ENCODE measurements at places on chromosomes 5 and 9.

GRCh38 chr9:136608348-136609159, 54.2 kb upstream of the EGFL7 start:
- DNase-seq, result no peak

GRCh38 chr9:83330207-83331196, 207.7 kb downstream of the FRMD3 start:
- DNase-seq, result peak; percentile 11

DNA sequence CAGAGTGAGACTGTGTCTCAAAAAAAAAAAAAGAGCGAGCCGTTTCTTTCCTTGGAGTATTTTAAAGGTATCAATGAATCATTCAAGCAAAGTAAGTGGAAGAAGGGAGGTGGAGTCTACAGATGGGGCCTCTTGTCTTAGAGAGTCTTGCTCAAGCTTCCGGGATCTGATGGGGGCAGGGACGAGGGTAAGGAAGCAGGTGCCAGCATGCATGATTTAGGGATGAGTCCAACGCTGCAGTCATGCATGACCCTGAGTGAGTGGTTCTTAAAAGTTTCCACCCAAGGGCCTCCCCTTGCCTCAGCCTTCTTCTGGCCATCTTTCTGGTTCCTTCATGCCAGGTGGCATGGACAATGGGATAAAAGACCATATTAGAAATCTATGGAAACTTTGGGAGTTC, 79.6 kb downstream of the MYO10 start:
- DNase-seq, result peak; percentile 28

- DNase-seq, result peak; percentile 54
These were observed 102.5 kb upstream of the SREK1 start for GRCh38 chr5:66041627-66042026.

- DNase-seq, result peak; percentile 50
These were observed 39.8 kb downstream of the CYSTM1 start for GRCh38 chr5:140214831-140215230.

DNA sequence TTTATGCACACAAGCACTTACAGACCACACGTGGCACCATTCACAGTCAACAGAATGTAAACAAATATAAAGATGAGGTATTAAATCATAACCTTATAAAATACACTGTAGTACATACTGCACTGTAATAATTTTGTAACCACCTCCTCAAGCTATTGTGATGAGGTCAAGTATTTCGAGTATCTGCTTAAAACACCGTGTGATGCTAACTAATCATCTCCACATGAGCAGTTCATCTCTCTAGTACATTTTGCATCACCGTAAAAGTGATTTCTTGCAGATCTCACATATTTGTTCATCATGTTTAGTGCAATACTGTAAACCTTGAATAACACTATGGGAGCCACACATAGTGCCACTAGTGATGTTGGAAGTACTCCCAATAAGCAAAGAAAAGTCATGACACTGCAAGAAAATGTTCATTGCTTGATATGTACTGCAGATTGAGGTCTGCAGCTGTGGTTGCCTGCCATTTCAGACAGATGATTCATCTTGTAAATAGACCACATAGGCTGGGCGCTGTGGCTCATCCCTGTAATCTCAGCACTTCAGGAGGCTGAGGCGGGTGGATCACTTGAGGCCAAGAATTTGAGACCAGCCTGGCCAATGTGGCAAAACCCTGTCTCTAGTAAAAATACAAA, 44.3 kb downstream of the FOXB2 start:
- peak; percentile 84 for DNase-seq

GRCh38 chr5:134000696-134001453, 3.9 kb downstream of the VDAC1 start:
- no peak for DNase-seq

DNA sequence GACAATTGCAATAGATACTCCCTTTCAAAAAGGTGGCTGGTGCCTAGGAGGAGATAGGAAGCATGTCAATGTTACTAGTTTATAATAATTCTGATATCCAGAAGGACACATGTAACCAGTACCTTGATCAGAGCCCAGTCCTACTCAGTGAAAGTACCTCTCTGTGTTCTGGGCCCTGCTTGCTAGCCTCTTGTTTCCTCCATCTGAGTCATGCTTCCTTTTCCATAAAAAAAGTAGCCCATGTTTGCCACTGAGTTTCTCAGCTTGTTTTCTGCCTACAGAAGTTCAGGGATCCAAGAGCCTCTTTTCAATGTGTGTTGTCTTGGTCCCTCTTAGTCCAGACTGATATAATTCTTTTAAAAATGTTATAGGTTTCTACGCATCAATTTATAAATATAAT, 149.0 kb downstream of the SSBP2 start:
- DNase-seq, result no peak

DNA sequence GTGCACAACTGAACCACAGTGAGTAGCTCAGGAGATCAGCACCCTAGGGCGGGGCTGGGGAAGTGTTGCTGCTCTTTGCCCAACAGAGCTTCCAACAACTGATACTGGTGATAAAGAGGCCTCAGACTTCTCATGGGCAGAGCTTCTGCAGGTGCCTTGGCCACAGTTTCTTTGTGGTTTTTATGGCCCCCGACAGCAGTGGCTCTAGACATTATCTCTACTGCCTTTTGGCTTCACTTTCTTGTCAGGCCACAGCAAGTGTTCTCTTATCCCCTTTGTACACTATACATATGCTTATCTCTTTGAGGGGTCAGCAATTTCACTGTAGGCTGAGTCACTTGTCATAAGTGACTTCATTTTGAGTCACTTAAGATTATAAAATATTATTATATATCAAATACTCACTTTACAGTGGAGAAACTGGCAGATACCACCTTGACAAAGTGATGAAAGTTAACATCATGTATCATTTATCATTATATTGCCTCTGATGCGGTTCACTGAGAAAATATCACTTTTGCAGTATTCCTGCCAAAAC, 90.9 kb upstream of the COX7C start:
- DNase-seq, result no peak

DNA sequence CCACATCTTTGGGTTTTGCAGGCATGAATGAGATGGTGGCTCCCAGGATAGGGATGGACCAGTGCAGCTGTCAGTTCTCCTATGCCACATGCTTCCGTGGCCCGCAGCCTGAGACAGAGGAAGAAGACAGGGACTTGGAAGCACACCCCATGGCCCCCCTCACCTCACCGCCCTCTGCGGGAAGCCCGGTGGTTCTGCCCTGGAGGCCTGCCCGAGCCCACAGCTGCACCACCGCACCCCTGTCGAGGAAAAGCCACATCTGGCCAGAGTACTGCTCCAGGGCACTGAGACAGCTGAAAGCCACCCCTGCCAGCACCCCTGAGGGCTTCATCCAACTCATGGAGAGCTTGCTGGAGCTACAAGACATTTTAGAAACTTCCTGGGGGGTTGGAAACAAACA, 7.6 kb upstream of the TRMT10B start:
- no peak for DNase-seq

DNA sequence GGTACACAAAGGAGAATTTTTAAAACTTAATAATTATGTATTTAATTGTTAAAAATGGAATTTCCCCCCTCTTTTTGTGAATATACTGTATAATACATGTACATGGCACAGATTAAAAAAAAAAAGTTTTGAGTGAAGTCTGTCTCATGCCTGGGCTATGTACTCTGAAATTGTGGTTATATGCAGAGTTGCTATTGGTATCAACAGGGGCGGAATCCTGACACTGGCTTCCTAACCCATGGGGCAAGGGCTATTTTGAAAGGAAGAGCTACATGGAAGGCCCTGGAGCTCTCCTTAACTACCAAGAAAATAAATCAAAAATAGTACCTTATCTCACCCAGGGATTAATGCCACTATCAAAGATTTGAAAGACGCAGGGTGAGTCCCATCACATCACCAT, 865 bp upstream of the FAM193B start:
- no peak for DNase-seq

DNA sequence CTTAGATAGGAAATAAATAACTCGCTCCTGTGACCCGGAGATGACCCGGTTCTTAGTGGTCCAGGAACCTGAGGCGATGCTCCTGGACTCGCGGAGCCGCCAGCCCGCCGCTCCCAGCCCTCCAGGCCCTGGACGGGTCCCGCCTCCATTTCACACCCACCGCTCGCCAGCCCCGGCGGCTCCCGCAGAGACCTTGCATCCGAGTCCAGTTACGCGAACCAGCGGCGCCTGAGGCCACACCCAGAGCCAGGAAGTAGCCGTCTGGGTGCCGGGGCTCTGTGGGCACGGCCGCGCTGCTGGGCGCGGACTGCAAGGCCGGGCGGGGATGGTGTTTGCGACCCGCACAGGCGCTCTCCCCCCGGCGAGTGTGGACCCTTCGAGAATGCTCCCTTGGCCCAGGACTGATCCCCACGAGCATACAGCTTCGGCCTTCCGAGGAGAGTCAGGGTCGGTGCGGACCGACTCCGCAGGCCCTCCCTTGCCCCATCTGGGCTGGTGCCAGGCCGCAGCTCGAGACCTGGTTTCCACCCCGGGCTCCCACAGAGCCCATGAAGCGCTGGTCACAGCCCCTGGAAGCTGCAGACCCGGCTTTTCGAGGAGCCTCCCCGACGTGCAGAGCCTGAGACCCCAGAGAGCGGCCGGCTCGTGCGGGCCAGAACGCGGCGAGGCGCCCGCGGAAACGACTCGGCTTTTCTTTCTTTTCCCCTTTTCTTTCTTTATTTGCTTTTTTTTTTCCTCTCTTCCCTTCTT, 5.2 kb upstream of the BARX1 start:
- DNase-seq, result no peak

DNA sequence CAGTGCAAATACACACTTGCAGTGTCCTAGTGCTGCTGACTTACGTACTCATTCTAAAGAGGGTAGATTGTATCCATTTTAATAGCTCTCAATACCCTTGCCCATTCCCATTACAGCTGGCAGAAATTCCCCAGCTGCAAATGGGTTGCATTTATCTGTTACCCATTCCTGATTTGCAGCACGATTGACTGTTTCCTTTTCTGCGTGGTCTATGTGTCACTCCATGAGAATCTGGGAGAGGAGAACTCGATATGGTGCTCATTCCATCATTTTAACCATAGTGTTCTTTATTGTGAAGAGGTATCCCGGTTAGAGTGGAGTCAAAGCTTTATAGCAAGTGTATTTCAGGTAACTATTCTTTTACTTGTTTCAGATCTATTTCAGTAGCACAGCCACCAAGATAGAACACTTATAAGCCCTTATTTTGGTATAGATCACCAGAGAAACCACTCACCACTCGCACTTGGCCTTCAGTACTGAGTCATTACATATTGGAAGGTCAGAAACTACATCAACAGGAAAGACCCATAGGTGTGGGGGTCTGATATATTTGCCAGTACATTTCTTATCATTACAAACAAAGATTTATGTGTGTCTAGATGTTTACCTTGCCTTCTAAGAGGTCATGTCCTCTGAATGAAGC, 139.5 kb downstream of the MUSK start:
- peak; percentile 54 for DNase-seq

GRCh38 chr5:115297031-115297430, 577 bp upstream of the CCDC112 start:
- peak; percentile 30 for DNase-seq

DNA sequence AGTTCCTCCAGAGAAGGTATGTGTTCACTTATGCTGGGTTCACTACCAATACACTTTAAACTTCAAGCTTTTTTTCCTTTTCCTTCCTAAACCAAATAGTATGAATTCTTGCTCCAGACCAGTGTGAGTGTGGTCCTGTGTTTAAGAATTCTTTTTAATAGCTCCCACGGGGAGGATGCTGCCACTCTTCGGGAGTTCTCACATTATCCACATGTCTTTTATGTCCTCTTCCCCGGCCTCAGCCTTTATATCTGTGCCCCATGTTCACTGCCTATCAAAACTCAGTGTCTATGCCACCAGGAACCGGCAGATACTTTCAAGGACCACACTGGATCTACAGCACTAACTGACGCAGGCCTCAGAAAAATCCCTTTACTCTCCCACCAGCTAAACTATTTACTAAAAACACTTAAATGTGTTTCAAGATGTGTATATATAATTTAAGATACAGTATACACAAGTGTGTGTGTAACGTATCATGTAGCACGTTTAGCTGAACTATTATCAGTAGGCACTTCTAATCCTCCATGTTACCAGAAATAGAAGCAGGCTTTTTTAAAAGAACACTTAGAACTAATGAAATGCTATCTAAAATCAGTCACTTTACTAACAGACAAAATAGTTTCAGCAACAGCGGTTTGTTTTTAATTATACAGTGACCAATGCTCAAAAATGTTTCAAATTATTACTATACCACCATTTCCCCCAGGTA, 88.0 kb downstream of the PLPP1 start:
- DNase-seq, result peak; percentile 27

- peak; percentile 66 for DNase-seq
These were observed 38.7 kb downstream of the NLN start for GRCh38 chr5:65760504-65761275.

GRCh38 chr5:16857635-16858034, 78.5 kb downstream of the MYO10 start:
- no peak for DNase-seq

GRCh38 chr5:117863586-117864296, 1124.6 kb downstream of the DTWD2 start:
- DNase-seq, result no peak

GRCh38 chr9:13737885-13738284, 458.4 kb upstream of the MPDZ start:
- no peak for DNase-seq

GRCh38 chr5:93417490-93417889, 163.5 kb downstream of the NR2F1-AS1 start:
- DNase-seq, result no peak

GRCh38 chr9:33233626-33234342, 6.2 kb upstream of the SPINK4 start:
- peak; percentile 90 for DNase-seq

DNA sequence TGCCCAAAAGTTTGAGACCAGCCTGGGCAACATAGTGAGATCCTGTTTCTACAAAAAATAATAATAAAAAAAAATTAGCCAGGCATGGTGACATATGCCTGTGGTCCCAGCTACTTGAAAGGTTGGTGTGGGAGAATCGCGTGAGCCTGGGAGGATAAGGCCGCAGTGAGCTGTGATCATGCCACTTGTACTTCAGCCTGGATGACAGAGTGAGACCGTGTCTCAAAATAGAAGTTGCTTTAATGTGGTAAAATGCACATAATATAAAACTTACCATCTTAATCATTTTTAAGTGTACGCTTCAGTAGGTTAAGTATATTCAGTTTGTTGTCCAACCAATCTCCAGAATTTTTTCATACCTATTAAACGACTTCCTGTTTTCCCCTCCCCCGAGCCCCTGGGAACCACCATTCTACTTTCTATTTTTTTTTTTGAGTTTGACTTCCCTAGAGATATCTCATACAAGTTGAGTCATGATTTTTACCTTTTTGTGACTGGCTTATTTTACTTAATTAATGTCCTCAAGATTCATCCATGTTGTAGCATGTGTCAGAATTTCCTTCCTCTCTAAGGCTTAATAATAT, 120.1 kb upstream of the POC5 start:
- no peak for DNase-seq

- no peak for DNase-seq
These were observed 3.0 kb upstream of the FAM78A start for GRCh38 chr9:131279196-131279862.

All from fibroblast of skin of back (primary cell).